Posterior cingulate gyrus (tissue), 11 donors: ENCODE measurements at places on chromosomes 1 and 21.

- DNase-seq = no peak
Observed at GRCh38 chr1:184975208-184975870, 1.0 kb upstream of the NIBAN1 start.

DNA sequence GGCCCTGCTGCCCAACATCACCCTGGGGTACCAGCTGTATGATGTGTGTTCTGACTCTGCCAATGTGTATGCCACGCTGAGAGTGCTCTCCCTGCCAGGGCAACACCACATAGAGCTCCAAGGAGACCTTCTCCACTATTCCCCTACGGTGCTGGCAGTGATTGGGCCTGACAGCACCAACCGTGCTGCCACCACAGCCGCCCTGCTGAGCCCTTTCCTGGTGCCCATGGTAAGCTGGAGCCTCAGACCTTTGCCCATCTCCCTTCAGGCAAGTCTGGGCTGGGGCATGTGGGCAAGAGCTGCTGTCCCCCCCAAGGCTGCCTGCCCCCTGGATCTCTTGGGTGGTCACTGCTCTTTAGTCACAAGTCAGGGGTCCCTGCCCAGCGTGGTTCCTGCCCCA lies 8.8 kb upstream of the ZBTB48 start:
- no peak for DNase-seq

GRCh38 chr1:64986903-64987871 lies 20.8 kb upstream of the JAK1 start:
- no peak for DNase-seq

- DNase-seq = no peak
Observed at GRCh38 chr1:98355656-98356383, 305.7 kb upstream of the SNX7 start.

DNA sequence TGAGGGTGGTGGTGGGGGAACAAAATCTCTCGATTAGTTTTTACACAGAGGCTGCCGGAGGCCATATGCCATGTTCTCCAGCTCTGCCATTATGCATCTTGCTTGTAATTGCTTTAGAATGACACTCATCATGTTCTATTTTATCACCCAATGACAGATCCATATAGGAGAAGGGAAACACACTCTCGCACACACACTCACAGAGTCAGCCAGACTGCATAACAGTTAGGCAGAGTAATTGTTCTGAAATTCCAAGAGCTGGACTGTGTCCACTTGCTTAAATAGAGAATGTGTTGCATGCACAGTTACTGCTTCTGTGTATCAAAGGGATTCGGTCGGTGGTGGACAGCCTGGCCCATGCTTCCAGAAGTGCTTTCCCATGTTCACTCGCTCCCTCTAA lies 30.6 kb downstream of the KCND3 start:
- peak; percentile 44 for DNase-seq

DNA sequence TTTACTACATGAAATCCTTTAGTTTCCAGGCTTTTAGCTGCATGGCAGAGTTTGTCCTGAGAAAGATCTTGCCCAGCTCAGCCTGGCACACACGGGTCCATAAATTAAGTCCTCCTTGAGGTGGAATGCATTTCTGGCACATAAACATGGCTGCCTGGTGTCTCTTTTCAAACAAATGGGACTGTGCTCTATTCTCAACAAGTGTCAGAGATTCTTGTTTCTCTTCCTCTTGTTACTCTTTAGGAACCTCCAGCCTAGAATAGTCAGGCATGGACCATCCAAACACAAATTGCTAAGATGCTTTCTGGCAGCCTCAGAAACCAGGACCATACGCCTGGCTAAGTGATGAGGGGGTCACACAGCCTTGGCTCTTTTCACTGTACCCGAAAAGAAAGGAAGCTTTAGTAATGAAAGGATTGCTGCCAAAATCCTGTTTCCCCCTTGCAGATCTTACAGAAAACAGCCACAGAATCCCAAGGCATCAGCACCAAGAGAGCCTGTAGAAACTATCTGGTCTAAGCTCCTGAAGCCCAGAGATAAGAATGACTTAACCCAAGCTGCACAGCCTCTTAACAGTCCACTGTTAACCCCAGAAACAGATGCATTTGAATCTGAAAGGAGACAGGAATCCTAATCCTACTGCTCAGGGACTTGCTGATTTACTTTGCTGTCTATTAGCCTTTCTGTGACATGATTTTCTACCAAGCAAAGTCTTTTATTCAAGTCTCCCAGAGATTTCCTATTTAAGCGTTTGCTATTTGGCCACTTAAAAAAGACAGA lies 31.9 kb upstream of the NRDC start:
- no peak for DNase-seq

DNA sequence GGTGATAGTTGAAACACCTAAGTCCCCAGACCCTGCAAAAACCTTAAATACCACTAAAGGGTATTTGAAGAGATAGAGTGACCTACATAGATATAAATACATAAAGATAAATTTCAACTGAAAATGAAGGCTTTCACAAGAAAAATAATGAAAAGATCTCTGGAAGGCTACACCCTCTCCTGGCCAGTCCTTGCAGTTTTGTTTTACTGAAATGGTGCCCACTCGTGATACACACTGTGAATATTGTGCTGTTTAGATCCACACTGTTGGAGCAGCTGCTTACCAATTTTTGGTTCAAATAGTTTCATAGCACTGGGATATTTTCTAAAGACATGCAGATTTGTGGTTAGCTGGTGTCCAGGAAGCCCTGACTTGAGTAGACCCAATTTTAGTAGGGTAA lies 31.5 kb upstream of the RNF187 start:
- DNase-seq = no peak

GRCh38 chr21:22885079-22885478 lies 1886.9 kb downstream of the NCAM2 start:
- no peak for DNase-seq

- DNase-seq = no peak
Observed at GRCh38 chr1:82830690-82831380, 1030.1 kb downstream of the ADGRL2 start.

DNA sequence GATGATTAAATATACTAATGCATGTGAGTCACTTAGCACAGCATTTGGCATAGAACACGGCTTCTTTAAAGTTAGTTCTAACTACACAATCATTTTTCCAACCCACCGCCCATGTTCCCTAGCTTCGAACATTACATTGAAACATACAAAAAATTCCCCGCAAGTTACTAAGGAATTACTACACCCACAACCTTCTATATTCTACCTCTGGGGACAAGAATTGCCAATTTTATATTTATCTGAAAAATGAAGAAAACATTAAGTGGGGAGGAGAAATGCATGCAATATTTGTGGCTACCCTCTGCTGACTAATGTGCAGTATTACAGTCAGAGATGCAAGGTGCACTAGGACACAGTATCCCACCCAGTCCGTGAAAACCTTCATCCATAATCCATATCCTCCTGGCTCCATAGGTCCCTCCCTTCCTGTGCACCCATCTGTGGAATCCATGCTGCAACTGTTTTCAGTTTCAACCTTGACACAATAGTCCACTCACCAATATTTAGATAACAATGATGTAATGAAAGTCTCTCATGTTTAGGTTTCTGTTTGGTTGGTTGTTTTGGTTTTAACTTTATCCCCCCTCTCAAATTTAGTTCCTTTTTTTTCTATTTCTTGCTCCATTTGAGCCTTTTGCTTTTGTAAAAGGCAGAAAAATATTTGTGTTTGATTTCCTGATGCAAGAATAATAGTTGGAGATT lies 31.6 kb downstream of the RGS5 start:
- no peak for DNase-seq

- no peak for DNase-seq
Observed at GRCh38 chr1:157278383-157279137, 140.4 kb upstream of the ETV3 start.

DNA sequence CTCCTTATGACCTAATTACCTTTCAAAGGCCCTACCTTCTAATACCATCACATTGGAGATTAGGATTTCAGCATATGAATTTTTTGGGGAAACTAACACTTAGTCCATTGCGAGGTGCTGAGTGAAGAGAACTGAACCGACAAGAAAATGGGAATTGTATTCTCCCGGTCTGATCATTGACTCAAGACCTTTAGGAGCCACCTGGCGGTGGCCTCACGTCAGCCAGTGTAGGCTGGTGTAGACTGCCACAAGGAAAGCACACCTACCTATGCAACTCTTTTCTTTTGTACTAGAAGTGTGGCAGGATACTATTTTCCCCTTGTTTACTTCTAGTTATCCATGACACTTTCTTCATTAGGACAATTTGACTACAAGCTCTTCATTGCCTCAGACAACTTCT lies 333.5 kb upstream of the B3GALT2 start:
- DNase-seq = no peak

- DNase-seq = no peak
Observed at GRCh38 chr1:201424146-201424545, 2.6 kb upstream of the TNNI1 start.

DNA sequence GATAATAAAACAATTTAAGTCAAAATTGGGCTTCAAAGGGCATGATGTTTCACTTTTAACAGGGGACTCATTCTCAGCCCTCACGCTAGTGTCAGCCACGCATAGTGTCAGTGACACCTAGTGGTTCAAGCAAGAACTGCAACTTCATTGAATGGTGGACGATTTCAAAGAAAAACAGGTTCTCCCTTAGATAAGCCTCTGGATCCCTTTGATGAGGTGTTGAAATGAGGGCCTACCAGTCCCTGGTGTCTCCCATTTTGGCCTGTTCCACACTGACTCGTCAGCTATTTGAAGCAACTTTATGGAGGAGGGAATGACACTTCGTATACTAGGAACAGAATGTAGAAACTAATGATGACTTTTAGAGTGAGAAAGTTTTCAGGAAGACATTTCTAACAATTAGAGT lies 56.2 kb downstream of the FCRL5 start:
- DNase-seq = no peak

- DNase-seq = no peak
Observed at GRCh38 chr1:151920149-151920548, 10.8 kb upstream of the THEM4 start.

DNA sequence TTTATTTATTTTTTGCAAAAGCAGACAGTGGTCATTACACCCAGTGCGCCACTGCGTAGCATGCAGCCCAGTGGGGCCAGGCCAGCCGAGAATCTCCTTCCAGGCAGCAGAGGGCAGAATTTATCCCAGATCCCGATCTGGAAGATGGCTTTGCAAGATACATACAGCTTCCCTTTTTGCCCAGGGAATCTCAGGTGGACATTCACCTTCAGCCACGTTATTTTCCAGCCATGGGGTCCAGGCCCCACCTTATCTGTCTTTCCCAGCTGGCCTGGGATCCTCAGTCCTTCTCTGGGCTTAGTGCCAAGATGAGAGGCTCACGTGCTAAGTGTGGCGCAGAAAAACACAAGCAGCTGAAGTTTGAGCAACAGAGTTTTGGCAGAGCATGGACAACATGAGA lies 123.6 kb downstream of the AJAP1 start:
- DNase-seq = peak; percentile 93

DNA sequence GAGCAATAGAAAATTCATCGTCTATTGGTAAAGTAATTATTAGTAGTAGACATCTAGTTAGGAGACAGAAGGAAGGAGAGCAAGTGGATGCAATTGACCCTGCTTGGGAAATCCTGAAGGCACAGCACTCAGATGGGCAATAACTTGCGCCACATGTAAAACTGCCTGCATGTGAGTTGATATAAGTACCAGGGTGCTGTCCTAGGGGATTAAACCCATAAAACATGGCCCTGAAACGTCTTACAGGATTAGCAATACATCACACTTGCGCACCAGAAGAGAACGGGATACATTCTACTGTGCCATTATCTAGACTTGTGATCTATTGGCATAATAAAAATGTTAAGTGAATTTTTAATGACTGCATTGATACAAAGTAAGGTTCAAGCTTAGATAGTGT lies 277.5 kb upstream of the LYPLAL1 start:
- DNase-seq = no peak

- DNase-seq = peak; percentile 41
Observed at GRCh38 chr1:174262349-174263241, 103.3 kb downstream of the RABGAP1L start.

- no peak for DNase-seq
Observed at GRCh38 chr1:19087017-19087736, 122.9 kb downstream of the UBR4 start.

- no peak for DNase-seq
Observed at GRCh38 chr1:28229996-28230395, 2.8 kb downstream of the DNAJC8 start.

DNA sequence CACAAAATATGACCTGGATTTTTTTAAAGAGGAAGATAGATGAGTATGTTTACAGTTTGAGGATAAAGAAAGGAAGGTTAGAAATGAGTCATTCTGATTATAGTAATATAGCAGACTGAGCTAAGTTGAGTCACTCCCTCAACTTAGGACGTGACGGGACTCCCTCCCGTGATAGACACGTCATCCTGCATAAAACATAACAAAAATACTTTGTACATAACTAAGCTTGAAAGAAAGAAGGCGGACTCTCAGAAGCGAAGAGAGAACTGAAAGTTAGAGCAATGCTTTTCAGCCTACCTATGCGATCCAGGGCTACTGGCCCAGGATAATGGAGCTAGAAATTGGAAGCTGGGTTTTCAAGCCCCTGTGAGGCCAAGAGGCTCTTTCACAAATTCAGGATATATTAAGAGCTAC lies 53.0 kb upstream of the DESI2 start:
- DNase-seq = no peak

DNA sequence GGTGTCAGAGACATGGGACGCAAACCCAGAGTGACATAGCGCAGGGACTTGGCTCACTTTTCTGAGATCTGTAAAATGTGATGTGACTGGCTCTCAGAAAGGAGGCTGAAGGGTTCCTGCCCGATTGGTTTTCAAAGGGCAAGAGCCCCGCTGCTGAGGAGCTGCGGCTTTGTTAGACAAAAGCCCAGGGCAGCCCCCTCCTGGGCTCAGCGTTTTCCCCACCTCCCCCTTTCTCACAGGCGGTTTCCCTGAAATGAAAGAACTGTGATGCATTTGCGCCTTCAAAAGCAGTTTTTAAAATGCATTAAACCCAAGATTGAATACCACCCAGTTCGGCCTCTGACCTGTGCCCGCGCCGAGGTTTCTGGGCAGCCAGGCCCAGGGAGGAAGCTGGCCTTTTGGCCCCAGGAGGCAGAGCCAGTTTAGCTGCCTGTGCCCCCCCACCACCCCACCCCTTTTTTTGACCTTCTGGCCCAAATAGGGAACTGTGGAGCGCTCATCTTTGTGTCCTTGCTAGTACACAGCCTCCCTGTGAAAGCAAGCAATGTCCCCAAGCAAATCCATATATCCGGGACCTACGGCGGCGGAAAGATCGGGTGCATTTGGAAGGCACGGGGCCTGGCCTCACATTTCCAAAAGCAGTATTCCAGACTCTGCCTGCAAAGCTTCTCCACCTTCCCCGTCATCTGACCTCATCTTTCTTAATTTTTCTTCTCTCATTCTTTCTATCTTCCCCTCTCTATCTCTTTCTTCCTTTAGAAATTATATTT lies 28.6 kb downstream of the CD247 start:
- no peak for DNase-seq

- no peak for DNase-seq
Observed at GRCh38 chr1:38563942-38564735, 295.4 kb downstream of the RRAGC start.
